ENCODE measurements at places on chromosomes 5 and 9.

DNA sequence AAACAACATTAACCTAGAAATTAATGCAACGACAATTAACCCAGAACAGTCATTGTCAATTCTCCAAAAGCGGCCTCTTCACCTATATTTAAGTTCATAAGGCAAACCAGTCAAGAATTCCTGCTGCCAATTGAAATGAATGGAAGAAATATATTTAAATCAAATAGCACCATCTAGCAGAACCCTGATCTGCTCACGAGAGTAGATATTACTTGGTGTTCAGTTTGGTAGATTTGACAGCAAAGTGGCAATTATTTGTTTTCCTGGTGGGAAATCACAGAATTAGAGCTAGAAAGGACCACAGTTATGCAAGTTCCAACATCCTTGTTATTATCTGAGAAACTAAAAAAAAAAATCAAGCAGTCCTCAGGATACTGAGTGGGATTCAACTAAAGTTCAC, 2.3 kb downstream of the SSBP2 start:
- no peak for DNase-seq

DNA sequence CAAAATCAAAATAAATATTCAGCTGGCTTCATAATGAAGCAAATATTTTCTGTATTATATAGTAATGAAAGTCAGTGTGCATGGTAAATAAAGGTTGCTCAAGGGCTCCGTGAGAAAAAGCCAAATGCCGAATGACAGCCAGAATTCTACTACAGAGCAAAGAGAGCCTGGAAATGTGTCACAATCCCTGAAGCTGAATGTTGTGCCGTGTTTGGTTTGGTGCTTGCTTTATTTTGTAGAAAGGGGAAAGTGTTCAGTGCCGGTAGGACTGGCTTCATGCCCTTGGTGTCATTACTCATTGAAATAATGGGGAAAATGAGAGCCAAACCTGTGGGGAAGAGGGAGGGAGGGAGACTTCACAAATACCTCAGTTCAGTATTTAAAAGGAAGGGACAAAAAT, 26.8 kb upstream of the ADAMTSL1 start:
- no peak for DNase-seq

- no peak for DNase-seq
Measured at GRCh38 chr9:16092142-16093091, 539.6 kb downstream of the CCDC171 start.

- DNase-seq = no peak
Measured at GRCh38 chr5:167049771-167050567, 1241.5 kb upstream of the WWC1 start.

- no peak for DNase-seq
Measured at GRCh38 chr9:121289026-121289771, 21.2 kb downstream of the GSN start.

- no peak for DNase-seq
Measured at GRCh38 chr5:158951436-158952247, 148.1 kb downstream of the EBF1 start.

DNA sequence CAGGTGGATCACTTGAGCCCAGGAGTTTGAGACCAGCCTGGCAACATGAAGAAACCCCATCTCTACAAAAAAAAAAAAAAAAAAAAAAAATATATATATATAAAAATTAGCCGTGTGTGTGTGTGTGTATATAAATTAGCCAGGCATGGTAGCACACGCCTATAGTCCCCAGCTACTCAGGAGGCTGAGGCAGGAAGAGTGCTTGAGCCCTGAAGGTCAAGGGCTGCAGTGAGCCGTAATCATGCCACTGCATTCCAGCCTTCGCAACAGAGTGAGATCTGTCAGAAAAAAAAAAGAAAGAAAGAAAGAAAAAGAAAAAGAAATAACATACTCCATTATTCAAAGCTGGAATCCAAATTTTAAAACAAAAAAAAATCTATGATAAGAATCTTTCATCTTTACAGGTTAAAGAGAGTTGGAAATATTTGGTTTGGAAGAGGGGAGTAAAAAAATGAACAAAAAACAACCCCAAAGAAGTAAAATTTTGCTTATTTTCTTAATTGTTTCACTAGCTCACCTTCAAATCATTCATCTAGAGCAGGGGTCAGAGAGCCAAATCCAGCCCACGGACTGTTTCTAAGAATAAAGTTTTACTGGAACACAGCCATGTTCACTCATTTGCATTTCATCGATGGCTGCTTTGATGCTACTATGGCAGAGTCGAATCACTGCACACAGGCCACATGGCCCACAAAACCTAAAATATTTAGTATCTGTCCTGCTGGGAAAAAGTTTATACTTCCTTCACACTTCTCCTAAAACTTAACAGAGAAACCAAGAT, 109.9 kb downstream of the DROSHA start:
- DNase-seq = no peak

DNA sequence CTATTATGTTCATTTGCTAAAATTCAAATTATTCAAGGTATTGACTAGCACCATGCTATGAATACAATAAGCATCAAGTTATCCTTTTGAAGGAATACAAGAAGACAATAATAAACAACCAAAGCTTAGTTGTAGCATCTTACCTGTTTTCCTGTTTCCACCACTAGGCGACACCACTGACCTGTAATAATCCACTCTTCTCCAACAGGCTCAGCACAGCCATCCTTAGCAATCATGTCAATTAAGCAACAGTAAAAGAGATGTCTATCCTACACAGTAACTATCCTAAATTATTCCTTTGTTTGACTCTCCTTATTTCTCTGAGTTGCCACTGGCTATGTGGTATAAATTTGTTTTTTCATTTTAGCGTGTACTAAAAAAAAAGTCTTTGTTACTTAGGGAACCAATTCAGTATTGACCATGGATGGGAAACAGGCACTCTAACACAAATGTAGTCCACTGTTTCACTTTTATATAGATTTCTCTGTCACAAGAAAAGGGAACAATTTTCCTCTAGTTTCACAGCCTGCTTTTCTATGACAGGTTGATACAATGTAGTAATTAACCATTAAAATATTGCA, 46.2 kb downstream of the PCA3 start:
- no peak for DNase-seq

DNA sequence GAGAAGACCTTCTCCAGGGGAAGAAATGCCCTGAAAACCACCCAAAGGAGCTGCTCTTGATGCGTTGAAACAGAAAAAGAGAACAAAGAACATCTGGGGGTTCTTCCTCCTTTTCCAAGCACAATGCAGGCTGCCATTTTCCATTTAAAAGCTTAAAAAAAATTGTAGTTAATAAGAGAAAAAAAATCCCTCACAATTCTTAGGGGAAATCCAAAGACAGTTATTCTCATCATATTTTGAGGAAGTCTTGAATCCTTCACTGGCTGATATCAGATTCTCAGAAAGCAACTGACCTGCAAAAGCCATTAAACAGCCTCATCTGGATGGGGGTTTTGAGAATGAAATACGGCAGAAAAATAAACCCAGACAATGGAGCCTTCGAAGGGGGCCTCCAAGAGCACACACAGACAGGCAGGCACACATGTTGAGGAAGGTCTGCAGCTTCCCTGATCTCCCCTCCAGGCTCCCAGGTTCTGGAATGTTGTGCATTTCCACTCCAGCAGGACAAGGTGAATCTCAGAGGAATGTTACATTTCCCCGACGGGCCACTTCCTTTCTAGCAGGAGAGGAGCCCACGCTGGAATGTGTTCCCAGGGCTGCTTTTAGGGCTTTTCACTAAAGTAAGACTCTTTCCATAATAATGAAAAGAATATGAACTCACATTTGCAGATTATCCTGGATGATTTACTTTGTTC, 159.4 kb upstream of the S1PR3 start:
- DNase-seq = no peak

DNA sequence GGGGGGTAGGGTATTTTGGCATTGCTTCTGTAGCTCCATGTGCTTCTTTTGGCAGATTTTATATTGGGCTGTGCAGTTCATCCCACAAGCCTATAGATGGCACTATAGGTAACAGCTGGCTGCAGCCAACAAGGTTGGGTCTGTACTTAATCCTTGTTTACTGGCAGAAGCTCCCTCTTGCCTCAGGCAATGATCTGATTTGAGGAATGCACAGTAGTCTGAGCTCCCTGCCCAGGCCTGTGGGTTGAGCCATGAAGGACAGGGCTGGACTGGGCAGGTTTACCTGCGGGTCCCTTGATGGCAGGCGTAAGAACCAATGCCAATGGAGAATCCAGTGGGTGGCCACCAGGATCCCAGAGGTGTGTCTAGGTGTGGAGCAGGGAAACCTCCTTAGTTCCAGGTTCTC, 11.7 kb upstream of the OR1J2 start:
- no peak for DNase-seq

GRCh38 chr5:180541710-180542109, 47.5 kb downstream of the CNOT6 start:
- no peak for DNase-seq

DNA sequence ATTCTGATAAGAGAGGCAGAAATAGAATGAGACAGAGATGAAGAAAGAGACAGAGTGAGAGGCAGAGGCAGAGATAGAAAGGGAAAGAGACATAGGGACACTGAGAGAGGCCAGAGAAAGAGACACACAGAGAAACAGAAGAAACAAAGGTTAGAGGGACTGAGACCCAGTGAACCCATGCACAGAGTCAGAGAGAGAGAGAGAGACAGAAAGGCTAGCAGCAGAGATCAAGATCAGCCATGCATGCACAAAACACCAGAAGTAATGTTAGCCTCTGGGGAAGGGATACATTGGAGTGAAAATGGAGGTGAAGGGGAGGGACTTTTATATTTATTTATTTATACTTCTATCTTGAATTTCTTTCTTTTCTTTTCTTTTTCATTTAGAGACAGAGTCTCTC, 14.1 kb upstream of the SPARC start:
- no peak for DNase-seq

DNA sequence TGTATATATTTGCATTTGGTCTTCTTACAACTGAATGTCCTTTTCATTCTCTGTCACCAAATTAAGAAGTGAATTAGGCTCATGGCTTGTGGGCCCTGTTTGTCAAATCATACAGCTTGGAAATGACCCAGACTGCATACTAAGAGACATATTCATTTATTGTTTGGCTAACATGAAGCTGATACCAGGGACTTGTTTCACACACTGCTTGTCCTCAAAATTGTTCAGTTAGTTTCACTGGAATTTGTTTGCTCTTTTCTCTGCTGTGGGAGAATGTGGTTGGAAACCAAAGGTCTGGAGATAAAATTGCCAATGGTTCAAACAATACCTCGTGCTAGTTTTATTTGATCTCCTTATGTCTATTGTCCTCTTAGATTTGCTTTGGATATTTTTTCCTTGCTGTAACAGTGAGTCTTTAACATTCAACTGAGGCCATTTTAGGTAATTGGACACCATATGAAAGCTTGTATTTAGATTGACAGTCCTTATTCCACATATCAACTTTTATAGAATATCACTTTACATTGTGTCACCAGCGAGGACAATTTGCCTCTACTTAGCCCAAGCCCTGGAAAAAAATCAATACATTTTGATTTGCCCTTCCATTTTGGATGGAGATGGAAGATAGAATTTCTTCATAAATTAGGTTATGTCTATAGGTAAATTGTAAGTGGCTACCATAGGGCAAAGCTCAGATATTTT, 144.3 kb upstream of the MTAP start:
- no peak for DNase-seq

DNA sequence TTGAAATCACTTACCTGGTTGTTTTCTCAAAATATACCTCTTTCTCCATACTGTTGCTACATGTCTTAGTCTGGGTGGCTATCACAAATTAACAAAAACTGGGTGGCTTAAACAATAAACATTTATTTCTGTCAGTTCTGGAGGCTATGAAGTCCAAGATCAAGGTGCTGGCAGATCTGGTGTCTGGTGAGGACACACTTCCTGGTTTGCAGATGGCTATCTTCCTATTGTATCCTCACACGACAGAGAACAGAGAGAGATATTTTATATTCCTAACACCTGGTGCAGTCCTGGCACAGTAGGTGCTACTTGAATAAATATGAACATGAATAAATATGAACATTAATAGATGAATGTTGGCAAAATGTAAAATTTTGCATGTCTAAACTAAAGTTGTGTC, 164.3 kb upstream of the ACOT12 start:
- no peak for DNase-seq

- DNase-seq = no peak
Measured at GRCh38 chr5:73116506-73116905, 3.9 kb upstream of the TMEM171 start.

- no peak for DNase-seq
Measured at GRCh38 chr5:37786862-37787519, 52.9 kb downstream of the GDNF start.

- no peak for DNase-seq
Measured at GRCh38 chr5:141681295-141681694, 735 bp downstream of the ARAP3 start.
